Ascending aorta (tissue), 2 donors: ENCODE measurements at places on chromosomes 7 and 10. TPM values are rescaled to one million over a fixed set of nuclear protein-coding genes. Genes with fewer than 3 reads are reported as not detected.

The WEE2 gene
- not detected for total RNA-seq

DNA sequence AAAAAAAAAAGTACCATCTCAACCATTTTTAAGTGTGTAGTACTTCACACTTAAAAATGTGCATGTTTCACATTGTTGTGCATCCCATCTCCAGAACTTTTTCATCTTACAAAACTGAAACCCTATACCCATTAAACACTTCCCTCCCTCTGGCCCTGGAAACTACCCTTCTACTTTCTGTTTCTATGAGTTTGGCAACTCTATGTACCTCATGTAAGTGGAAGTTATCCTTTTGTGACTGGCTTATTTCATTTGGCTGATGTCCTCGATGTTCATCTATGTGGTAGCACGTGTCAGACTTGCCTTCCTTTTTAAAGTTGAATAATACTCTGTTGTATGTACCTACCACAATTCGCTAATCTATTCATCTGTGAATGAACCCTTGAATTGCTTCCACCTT, 12.2 kb downstream of the KCNMA1 start:
- H3K36me3 ChIP-seq = no peaks in the 10 kb centered on the region
- H3K27ac ChIP-seq = peak overlapping the region; percentile 32
- peaks cover 8% of the 10 kb centered on the region for H3K4me1 ChIP-seq

The FAM180A gene
- total RNA-seq = 121 TPM

The PLCE1 gene
- 3.8 TPM for total RNA-seq

- DNase-seq = no peak
- H3K27ac ChIP-seq = no peak overlapping the region
- no peaks in the 10 kb centered on the region for H3K36me3 ChIP-seq
- no peaks in the 10 kb centered on the region for H3K27me3 ChIP-seq
- no peaks in the 10 kb centered on the region for H3K4me1 ChIP-seq
Observed at GRCh38 chr10:81280497-81281479, 594.2 kb upstream of the NRG3 start.

DNA sequence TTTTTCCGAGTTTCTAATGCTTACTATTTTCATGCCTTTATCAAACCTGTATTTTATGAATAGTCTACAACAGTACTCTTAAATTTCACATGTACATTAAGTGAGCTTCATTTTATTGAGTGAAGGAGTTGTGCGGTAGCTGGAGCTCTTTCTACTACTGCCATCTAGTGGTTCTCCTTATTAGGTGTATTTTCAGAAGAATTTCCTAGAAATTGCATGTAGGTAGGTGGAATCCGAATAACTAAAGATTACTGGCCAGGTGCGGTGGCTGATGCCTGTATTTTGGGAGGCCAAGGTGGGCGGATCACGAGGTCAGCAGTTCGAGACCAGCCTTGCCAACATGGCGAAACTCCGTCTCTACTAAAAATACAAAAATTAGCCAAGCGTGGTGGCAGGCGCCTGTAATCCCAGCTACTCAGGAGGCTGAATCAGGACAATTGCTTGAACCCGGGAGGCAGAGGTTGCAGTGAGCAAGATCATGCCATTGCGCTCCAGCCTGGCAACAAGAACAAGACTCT, 38.3 kb downstream of the LRRC72 start:
- H3K27me3 ChIP-seq = no peaks in the 10 kb centered on the region
- H3K27ac ChIP-seq = no peak overlapping the region
- no peak overlapping the region for H3K4me3 ChIP-seq
- no peak for DNase-seq

- H3K27me3 ChIP-seq = no peaks in the 10 kb centered on the region
- H3K27ac ChIP-seq = no peak overlapping the region
- no peak overlapping the region for H3K4me3 ChIP-seq
Observed at GRCh38 chr7:150503581-150503980, 11.1 kb upstream of the GIMAP7 start.
